ENCODE measurements at places on chromosomes 5 and 9.
A peak's percentile ranks its signal among the peaks of the same experiment; 100 is the strongest.

DNA sequence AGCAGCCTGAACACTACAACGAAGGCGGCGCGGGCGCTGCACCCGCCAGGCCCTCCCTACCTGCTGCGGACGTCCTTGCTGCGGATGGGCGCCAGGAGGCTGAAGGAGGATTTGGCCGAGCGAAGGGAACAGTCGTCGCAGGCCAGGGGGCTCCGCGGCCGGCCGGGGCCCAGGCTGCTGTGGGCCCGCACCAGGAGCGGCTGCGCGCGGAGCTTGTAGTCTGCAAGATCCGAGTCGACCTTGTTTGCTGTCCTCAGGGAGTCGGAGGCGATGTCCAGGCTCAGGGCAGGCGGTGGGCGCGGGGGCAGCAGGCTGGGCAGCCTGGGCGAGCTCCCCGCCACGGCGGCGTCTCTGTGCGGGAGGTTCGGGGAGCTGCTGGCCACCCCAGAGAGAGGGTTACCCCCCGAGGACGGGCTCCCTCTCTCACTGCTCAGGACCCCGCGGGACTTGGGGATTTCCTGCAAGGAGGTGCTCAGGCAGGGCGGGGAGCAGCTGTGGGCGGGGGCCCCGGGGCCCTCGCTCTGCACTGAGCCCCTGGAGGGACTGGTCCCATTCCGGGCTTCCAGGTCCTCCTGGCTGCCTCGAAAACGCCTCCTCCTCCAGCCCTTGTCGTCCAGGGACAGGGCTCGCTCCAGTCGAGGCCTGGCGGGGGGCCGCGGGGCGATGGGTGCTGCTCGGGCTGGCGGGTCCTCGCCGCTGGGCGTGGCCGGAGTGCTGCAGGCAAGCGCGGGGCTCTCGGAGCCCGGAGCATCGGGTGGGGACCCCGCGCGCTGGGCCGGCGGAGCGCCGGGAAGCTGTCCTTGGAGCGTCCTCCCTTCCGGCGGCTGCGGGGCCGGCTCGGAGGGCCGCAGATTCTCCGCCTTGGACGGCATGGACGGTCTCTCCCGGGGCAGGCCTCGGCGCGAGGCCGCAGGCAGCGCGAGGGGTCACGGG, 831 bp downstream of the INPP5E start:
- DNase-seq = peak; percentile 33

DNA sequence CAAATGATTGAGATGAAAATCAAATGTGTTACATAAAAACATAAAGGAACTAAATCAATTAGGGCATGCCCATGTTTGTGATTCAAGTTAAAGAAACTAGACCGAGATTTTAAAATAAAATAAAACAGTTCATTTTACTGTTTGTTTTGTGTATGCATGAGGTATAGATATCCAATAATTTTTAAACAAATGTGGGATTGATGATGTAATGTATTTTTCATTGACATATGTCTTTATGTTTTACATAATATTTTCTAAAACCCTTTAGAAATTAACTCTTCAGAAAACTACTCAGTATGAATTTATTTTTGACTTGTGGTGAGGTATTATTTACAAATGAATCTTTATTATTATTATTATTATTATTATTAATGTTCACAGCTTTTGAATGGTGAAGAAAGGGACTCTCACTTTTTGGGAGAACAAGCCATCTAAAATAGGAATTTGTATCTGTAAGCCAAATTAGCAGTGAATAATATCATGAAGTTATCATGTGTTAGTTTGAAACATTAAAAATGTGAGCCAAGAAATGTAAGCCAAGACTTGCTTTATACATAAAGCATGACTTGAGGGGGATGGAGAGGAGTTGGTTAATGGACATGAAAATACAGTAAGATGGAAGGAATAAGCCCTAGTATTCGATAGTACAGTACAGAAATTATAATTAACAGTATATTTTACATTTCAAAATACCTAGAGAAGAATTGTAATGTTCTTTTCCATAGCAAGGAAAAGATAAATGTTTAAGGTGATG, 355.0 kb downstream of the CDH10 start:
- no peak for DNase-seq

DNA sequence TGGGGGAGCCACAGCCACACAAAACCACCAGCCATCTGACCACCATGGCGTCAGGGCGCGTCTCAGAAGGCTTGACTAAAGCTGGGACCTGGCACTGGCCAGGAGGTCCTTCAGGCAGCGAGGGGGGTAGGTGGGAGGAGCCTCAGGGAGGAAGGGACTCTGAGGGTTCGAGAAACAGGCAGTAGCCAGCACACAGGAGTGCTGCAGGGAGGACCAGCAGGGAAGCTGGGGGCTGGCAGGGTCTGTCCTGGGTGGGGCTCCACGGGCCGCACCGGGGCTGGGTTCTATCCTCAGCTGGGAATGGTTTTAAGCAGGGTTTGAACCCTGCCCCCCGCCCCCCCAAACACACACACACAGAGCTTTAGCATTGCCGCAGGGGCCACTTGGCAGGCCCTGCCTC, 7.4 kb downstream of the FAM163B start:
- DNase-seq = no peak

DNA sequence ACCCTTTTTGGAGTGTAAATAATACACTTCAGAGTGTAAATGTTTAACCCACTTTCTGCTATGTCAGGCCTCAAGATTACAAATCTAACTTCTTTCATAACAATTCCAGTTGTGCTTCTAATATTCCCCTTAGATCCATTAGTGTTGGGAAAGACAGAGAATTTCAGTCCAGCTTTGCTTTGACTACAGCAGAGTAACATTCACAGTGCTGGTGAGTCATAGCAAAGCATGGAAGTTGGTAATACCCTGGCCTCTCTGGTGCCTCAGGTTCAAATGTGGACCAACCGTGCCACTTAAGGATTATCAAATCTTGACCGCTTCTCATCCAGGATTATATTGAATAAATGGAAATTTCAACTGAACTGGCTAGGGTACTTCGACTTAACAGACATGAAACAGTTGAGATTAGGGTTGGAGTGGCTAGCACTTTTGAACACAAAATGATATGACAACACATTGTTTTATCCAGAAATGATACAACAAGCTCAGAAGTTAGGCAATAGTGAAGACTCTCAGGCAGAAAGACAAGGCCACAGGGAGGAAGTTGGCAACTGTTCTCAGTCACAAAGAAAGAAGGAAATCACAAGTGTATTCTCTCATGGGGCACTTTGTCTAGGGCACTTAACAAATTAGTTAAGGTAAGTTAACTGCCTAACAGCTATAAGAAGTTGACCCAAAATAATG, 24.4 kb upstream of the RASA1 start:
- DNase-seq = no peak

DNA sequence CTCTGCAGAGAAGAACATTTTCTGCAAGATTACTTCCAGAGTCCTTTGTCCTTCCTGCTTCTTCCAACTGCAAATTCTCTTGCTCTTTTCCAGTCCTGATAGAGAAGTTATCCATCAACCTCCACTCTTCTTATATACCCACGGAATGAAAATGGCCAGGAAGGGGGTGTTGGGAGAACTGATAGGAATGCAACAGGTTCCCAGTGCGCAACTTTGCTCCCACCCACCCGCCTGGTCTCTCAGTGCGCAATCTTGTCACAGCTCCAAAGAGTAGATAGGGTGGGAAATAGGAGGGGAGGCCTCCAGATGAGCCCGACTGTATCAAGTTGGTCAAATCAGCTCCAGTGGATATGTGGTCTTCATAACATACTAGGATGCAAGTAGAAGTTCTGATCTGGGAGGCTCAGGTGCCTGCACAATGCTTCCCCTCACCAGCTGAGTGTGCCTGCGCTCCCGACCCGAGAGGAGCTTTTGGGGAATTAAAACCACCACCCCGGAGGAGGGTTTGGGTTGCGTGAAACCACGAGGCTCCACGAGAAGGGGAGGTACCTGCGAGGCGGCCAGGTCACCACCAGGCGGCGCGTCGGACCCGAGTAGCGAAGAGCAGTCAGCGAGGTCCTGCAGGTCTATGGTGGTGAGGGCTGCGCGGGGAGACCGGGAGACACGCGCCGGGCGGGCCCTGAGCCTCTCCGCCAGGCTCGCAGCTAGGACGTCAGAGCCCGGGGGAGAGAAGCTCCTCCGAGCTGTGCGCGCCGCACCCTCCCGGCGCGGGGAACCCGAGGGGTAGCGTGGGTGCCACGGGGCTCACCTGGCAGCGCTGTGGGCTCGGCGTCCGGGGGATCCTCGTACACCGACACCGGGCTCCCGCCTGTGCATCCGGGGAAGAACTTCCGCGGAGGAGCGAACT, 835 bp downstream of the MCIDAS start:
- no peak for DNase-seq

DNA sequence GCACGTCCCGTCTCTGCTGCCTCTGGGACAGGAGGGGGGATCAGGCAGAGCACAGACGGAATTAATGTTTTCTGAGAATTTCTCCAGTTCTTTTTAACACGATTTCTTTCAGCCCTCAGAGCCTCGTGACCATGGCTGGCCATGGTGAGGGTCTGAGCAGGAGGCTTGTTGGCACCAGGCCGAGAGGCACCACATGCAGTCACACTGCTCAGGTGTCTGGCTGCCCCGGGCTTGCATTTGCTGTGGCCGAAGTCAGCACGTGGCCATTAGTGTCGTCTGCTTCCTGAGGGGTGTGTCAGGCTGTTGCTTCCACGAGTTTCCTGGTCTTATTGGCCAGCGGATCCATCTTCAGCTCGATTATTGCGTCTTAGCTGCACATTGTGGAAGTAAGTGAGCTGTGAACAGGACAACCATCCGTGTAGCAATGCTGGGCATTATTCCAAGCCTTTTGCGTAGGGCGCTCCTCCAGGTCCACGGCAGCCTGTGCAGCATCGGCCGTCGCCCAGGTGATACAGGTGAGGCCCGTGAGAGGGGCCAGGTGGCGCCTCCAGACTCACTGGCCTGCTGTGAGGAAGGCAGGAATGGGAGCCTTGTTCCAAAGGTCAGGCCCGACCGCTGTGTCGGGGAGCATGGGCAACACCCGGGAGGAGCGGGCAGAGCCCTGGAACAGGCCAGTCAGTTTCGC, 114.2 kb upstream of the CACNA1B start:
- no peak for DNase-seq

DNA sequence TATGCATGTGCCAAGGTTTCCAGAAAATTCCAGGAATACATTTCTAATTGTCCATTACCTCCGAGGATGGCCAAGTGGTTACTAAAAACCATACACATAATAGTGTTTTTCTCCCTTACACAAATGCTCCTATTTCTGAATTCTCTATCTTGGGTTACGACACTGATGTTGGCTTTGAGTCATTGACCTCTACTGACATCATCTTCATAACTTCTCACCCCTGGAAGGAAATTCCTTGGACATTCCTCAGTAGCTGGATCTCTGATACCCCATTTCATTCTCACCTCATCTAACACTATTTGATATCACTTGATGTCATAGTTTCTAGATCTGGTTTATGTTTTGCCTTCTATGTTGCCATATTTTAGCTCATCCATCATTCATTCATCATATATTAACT, 287.2 kb downstream of the CTNND2 start:
- no peak for DNase-seq

DNA sequence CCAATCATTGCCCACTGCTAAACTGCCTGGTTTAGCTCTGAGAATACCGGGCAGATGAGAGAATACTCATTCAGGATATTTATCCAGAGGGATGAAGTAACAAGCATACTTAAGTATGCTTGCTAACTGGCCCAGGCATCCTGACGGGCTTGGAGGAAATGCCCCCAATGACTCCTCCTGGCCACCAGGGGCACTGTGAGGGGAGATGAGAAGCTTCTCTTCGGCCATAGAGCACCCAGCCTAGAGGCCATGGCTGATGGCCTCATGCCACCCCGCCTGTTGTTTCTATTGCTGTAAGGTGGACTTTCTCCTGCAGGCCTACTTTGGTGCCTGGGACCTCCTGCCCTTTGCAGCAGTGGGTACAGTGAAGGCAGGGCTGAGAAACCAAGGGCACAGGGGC, 134.5 kb upstream of the FSTL4 start:
- no peak for DNase-seq

GRCh38 chr5:170562875-170563228, 59.0 kb downstream of the KCNIP1 start:
- no peak for DNase-seq

DNA sequence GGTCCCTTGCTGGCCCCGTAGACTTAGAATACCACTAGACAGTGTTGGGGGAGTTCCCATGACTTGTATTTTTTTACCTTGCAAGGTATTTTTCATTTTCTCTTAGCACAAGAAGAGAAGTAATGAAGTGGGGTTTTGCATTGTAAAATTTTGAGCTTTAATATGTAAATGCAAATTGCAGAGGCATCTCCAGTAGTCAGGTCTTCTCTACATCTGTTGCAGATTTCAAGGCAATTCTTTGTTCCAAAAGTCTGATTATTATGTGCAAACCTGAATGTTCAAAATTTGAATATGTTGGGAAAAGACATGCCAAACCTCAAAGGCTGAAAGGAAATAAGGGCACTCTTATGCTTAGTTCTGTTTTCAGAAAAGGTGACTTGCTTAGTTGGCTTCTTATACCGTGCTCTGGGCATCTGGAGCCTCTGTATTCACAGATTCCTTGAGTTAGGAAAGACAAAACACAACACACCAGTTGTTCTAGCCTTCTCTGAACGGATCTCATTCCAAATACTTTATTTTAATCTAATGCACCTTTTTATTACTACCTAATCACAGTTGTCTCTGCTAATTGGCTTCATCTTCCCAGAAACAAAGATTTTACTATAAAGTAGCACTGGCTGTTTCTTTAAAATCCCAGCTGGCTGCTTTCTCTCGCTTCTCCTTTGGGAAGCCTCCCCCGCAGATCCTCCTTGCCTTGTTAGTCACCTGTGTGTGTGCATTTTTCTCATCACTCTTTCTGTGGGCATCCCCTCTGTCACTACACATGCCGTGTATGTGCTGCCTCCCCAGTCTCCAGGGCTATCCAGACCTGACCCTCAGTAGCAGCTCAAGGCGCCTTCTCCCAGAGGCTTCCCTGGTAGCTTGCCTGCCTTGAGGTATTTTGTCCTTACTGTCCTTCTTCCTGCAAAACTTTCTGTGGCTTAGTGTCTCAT, 138.2 kb downstream of the TLE4 start:
- DNase-seq = no peak

- no peak for DNase-seq
Observed at GRCh38 chr9:132439153-132439552, 29.1 kb downstream of the CFAP77 start.

DNA sequence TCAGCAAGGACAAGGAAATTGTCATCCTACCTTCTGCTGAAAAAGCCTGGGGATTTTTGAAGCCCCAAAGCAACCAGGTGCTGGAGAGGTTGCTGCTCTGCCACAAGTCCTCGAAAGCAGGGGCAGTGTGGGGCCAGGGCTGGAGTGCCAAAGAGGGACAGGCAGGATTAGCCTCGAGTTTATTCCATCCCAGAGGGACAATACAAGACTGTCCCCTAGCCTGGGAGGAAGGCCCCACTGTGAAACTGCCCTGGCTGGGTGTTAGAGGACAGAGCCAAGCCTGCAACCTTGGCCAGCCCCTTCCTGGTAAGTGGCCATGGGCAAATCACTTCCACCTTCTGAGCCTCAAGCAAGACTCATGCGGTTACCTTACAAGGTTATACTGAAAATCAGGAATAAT, 55.1 kb downstream of the WHRN start:
- DNase-seq = no peak

GRCh38 chr9:98977246-98977714, 33.6 kb downstream of the COL15A1 start:
- no peak for DNase-seq

Data from activated naive CD4-positive, alpha-beta T cell (primary cell).